Muscle of back (tissue), 13 donors: ENCODE measurements at places on chromosomes 2 and 18.

DNA sequence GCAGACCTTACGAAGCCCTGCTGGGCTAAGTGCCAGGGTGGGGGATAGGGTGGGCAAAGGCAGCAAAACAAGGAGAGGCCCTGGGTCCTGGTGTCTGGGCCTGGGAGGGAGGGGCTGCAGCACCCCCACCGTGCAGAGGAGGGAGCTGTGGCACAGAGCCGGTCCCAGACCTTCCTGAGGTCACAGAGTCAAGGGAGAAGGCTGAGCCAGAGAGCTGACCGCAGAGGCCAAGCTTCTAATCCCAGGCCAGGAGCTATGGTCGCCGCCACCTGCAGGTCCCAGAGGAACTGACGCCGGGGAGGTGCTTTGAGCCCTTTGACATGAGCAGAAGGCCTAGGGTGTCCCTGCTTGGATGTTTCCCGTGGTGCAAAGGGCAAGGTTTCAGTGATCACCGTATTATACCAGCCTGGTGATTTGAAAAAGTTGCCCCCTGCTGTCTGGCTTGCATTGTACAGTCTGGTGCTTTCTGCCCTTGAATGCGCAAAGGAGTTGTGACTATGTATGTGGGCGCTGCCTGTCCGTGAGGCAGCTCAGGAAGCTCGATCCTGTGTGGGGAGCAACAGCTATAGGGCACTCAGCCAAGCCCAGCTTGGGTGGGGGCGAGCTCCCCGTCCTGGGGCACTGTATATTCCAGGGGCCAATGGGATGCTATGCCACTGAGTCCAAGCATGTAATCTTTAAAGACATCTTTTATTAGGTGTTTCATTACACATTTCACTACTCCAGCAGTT lies 44.3 kb downstream of the EDAR start:
- DNase-seq = no peak

GRCh38 chr2:237306083-237306786 lies 107.7 kb downstream of the COL6A3 start:
- DNase-seq = no peak

GRCh38 chr2:53407363-53408080 lies 360.1 kb upstream of the CHAC2 start:
- DNase-seq = no peak

DNA sequence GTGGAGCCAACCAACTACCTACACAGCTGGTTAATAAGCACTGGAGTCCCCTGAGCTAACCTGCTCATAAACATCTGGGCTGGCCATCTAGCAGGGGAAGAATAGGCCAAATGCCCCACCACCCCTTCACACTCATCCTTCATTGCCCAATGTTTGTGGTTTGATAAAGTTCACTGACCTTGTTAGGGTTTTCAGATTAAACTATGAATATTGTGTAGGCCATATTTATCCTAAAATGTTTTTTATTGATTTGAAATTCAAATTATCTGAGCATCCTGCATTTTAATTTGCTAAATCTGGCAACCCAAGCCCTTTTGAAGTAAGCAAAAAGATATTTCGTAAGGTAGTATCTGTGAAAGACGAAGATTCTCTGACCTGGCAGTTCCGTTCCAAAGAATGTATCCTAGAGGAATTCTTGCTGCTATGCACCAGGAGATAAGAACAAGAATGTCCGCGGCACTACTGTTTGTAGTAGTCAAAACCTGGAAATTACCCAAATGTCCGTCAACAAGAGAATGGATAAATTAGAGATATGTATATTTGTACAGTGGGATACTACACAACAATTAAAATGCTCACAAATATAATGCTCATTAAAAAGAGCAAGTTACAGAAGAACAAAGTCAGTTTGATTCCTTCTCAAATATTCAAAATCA lies 5.8 kb upstream of the TLK1 start:
- no peak for DNase-seq

GRCh38 chr2:102418421-102418961 lies 4.5 kb upstream of the IL18RAP start:
- no peak for DNase-seq

GRCh38 chr2:104919127-104919526 lies 65.2 kb downstream of the POU3F3 start:
- DNase-seq = no peak

DNA sequence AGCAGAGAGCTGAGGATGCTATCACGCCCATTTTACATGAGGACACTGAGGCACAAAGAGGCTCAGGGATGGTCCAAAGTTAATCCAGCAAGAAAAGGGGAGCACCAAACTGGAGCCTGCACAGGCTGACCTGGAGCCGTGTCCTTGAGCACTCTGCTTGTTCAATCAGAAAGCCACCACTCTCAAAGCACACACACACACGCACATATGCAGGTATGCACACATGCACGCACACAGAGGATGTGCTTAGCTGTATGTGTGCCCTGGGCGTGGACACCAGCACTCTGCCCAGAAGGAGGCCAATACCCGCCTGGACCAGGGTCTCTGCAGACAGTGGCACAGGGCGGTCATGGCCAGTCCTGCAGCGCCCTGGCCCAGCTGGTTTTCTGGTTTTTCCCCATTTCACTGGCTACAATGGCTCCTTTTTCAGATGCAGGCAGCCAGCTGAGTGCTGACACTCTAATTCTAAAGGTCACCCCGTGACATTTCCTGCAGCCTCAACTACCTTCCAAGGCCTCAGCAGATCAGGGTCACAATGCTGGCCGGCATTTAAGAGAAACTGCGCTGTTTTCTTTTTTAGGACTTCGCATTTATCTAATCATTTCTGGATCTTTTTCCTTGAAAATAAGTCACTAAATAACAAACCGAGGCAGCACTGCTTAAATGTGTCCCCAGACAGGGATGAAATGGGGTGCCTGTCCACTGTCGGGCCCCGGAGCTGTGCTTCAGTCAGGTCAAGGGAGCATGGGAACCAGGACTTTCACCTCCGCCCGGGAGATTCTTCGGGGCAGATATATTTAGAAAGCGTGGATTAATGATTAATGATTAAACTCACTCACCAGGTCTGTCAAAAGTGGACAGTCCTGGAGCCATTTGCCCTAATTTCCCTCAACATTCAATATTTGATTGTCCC lies 104.5 kb downstream of the HDAC4 start:
- DNase-seq = no peak

DNA sequence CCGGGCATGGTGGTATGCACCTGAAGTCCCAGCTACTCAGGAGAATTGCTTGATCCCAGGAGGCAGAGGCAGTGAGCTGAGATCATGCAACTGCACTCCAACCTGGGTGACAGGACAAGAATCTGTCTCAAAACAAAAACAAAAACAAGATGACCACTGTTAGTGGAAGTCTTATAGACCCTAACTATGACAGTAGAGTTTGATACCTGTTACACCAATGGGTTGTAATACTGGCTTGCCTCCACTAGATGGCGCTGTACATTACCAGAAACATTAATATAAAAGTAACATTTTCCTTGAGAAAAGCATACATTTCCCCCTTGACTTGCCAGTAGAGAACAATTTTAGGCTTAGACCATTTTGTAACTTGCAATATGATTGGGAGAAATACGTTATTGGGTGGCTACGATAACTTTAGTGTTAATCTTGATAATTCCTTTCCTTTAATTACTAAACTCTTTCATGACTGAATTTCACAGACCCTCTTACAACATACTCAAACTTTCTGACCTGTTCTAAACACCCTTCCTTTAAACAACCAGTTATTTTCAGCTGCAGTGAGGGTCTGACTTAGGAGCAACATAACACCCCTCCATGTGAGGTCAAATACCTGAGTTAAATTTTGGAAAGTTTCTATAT lies 19.5 kb downstream of the SLC25A52 start:
- no peak for DNase-seq

- no peak for DNase-seq
These were observed 609 bp downstream of the SIGLEC15 start for GRCh38 chr18:45826084-45826483.

DNA sequence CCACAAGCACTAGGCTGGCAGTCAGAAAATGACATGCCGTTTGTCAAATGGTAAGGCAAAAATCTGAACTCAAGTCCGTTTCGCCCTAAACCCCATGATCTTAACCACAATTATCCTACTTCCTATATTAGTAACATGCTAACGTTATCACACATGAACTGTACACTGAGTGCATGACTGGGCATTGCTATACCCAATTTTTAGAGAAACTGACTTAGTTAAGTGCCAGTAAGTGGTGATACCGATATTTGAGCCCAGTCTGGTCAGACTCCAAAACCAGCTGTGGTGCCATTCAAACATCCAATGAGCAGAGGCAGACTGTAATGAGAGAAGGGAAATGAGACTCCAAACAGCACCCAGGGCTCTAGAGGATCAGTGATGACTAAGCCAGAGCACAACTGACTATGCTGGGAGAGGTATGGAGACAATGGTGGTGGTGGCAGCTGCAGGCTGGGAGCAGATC lies 311.7 kb upstream of the PKDCC start:
- no peak for DNase-seq

DNA sequence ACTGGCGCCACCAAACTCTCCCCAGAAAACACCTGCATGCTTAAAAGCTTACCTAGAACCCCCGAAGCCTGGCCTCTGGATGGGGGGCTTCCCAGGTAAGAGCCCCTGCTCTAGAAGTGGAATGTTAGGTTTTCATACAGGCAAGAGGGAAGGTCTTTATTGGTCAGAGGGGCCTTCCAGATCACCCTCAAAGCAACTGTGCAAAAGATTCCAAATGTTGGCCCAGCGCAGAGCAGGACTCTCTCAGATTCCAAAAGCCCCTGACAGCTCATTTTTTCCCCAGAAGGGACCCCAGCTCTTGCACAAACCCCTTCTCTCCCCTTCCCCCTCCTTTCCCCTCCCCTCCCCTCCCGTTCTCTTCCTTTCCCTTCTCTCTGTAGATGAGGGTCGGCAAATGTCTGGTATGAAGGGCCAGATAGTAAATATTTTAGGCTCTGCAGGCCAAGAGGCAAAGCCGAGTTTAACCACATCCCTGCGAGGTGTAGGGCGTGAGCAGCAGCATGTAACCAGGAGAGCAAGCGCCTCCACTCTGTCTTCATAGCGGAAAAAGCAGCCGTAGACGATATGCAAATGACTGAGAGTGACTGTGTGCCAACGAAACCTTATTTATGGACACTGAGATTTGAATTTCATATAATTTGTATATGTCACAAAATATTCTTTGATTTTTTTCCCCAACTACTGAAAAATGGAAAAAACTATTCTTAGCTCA lies 116.9 kb downstream of the SMAD7 start:
- peak; percentile 61 for DNase-seq

DNA sequence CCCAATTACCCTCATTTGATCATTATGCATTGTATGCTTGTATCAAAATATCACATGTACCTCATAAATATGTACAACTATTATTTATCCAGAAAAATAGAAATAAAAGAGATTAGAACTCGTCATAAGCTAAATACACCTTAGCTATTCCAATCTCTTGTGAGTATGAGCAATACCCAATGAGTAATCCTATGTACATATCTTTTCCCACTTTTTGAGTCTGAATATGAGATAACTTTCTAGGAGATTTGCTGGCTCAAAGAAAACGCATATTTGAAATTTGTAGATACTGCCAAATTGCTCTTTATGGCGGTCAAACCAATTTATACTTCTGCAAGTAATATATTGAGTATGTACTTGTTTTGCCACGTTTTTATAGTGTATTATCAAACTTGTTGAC lies 24.1 kb downstream of the PRKD3 start:
- DNase-seq = no peak

GRCh38 chr2:156182132-156182531 lies 150.4 kb downstream of the NR4A2 start:
- no peak for DNase-seq

DNA sequence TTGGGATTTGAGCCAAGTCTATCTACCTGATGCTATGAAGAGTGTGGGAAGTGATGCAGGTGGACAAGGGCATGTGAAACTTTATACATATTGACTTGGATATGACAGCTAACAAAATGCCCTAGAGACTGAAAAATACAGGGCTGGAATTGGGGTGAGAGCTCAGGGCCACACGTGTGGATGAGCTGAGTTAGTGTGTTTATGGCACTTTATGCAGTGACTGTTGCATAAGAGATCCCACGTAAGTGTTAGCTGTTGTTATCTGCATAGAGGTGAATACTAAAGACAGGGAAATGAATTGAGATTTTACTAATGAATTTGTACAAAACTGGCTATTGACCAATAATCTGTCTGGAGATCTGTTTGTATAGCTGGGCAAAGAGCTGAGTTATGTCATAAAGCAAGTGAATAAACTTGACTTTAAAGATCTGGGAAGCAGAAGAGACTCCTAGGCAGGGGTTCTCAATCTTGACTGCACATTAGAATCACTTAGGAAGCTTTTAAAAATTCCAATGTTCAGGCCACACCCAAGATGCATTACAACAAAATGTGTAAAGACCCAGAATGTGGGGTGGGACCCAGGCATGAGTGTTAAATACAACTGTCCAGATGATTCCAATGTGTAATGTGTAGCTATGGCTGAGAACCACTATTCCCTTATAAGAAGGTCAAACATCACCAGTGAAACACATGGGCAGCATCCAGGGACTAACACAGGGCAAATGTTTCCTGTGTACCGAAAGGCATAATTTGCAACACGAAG lies 74.2 kb upstream of the STK17B start:
- DNase-seq = no peak

DNA sequence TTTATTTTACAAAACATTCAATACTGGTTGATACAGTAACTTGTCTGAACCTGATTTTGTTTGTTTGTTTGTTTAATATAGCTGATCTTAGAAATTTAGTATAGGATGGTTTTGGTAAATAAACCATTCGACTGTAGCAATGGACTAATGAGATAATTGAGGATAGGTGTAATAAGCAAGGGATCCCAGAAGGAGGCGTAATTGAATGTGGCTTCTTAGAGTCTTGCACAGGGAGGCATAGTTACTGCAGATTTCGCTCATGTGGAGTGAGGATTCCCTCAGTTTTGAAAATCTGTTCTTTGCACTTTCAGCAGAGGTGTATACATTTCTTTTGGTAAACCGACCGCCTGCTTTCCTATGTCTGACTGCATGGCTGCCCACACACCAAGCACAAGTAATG lies 709.6 kb downstream of the SOCS6 start:
- no peak for DNase-seq

DNA sequence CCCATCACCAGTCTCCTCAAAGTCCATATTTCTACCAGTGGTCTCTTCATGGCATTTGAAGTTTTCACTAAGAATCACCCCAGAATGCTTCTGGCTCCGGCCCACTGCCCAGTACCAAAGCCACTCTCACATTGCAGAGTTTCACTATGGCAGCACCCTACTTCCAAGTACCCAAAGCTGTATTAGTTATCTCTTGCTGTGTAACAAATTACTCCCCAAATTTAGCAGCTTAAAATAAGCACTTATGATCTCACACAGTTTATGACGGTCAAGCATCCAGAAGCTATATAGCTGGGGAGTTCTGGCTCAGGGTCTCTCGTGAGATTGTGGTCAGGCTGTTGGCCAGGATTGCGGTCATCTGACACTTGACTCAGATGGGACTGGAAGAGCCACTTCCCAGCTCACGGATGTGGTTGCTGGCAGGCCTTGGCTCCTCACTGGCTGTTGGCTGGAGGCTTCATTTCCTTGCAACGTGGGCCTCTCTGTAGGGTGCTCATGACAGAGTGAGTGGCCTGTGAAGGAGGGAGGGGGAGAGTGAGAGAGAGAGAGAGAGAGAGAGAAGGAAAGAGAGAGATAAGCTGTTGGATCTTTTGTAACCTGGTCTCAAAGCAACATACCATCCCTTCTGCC lies 189.5 kb downstream of the CTIF start:
- DNase-seq = peak; percentile 96

GRCh38 chr2:137644731-137645130 lies 319.5 kb upstream of the HNMT start:
- DNase-seq = peak; percentile 27
